ENCODE measurements at places on chromosomes 11 and 22. TPM values are rescaled to one million over a fixed set of nuclear protein-coding genes. Genes with fewer than 3 reads are reported as not detected.

The CCDC116 gene
- 0.35 TPM for total RNA-seq

The SCGB2A2 gene
- not detected for total RNA-seq

The YPEL4 gene
- 0.41 TPM for total RNA-seq

The MYBPC3 gene
- not detected for total RNA-seq

The UBQLN3 gene
- not detected for total RNA-seq

The DMC1 gene
- total RNA-seq: 1.3 TPM

The TAF6L gene
- 20.6 TPM for total RNA-seq

The SLC6A5 gene
- not detected for total RNA-seq

The IL18BP gene
- 3.7 TPM for total RNA-seq

The SAA4 gene
- not detected for total RNA-seq

The OR2AG1 gene
- total RNA-seq: not detected

The SCGB1C1 gene
- not detected for total RNA-seq

The KCNQ1 gene
- total RNA-seq: 1.1 TPM

The LBHD1 gene
- 7.1 TPM for total RNA-seq

The PRCP gene
- 138 TPM for total RNA-seq

The MEI1 gene
- total RNA-seq: 0.64 TPM

The CASP5 gene
- not detected for total RNA-seq

The ANGPTL5 gene
- not detected for total RNA-seq

The OR51T1 gene
- total RNA-seq: not detected

The OR9G1 gene
- not detected for total RNA-seq

The SMTNL1 gene
- not detected for total RNA-seq

The TMEM121B gene
- 0.68 TPM for total RNA-seq

The MMP12 gene
- total RNA-seq: not detected

The GNAZ gene
- 0.78 TPM for total RNA-seq

The HTR3B gene
- total RNA-seq: not detected

The DGKZ gene
- total RNA-seq: 105 TPM

The MYOD1 gene
- not detected for total RNA-seq

The C22orf31 gene
- not detected for total RNA-seq

The OR56A4 gene
- not detected for total RNA-seq

The MMP27 gene
- total RNA-seq: not detected

The FOLR2 gene
- total RNA-seq: not detected

The TOP3B gene
- 63.0 TPM for total RNA-seq

The VPS37C gene
- total RNA-seq: 27.8 TPM

The MMP13 gene
- total RNA-seq: not detected

The FBXO3 gene
- 37.2 TPM for total RNA-seq

The NCAM1 gene
- total RNA-seq: 1.8 TPM

The GRAMD1B gene
- 6.9 TPM for total RNA-seq

The DEPDC7 gene
- total RNA-seq: 2.0 TPM

The SLC22A8 gene
- not detected for total RNA-seq

The DCDC1 gene
- total RNA-seq: not detected

The SLC5A12 gene
- not detected for total RNA-seq

The E2F8 gene
- 0.53 TPM for total RNA-seq

The APOA1 gene
- not detected for total RNA-seq

The PVALB gene
- 0.58 TPM for total RNA-seq

The RIMBP3B gene
- 0.06 TPM for total RNA-seq

The RFPL3 gene
- not detected for total RNA-seq

The TPBGL gene
- 1.3 TPM for total RNA-seq

The SBF1 gene
- 53.7 TPM for total RNA-seq

The ACTN3 gene
- not detected for total RNA-seq

The OR51A4 gene
- not detected for total RNA-seq

The MISFA gene
- total RNA-seq: not detected

The GRAP2 gene
- total RNA-seq: not detected

The MIOX gene
- not detected for total RNA-seq

The MYRF gene
- total RNA-seq: 10.7 TPM

The CARNS1 gene
- 0.18 TPM for total RNA-seq

The MS4A12 gene
- total RNA-seq: not detected

The KCNJ1 gene
- not detected for total RNA-seq

The PIWIL4 gene
- total RNA-seq: 1.1 TPM

The GGTLC2 gene
- total RNA-seq: not detected
